ENCODE measurements at places on chromosomes 7 and 10.

DNA sequence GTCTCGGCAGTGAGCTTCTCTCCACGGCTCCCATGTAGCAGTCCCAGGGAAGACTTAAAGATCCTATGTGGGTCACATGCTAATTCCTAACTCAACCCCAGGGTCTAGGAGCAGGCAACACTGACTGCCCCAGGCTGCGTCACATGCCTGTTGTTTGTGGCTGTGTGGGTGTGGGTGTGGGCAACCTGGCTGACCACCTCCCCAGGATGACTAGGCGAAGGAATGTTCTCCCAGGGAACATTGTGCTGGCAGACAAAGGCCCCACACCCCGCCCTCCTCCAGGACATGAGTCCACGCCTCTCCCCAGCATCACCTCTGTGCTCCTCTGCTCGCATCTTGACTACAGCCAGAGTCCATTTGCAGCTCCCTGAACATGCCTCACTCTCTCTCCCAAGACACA lies 30.3 kb downstream of the SLC29A3 start:
- no peak overlapping the region for H3K4me3 ChIP-seq
- no peak for DNase-seq
- H3K4me1 ChIP-seq = no peaks in the 10 kb centered on the region
- H3K36me3 ChIP-seq = peaks cover 14% of the 10 kb centered on the region
- H3K27me3 ChIP-seq = no peaks in the 10 kb centered on the region

GRCh38 chr10:124565565-124566221 lies 104.1 kb downstream of the LHPP start:
- no peak for DNase-seq
- H3K4me3 ChIP-seq = no peak overlapping the region
- no peaks in the 10 kb centered on the region for H3K36me3 ChIP-seq
- no peaks in the 10 kb centered on the region for H3K27me3 ChIP-seq

DNA sequence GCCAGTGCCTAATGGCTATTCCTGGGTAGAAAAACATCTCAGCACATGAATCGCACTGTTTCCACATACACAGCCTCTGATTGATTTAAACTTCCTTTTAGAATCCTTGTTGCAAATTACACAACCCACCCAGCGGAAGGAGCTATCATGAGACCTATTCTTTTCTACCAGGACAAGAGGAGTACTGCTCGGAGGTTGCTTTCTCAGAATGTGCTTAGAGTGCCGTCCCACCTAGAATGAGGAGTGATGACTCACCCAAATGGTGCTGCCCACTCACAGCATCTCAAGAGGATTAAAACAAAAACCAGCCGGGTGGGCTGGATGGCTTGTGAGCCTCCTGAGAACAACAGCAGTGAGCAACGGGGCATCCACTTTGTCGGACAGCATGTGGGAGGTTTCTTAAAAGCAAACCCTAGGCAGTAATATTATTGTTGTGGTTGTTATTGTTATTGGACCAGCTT lies 128.9 kb downstream of the DGKI start:
- no peaks in the 10 kb centered on the region for H3K27me3 ChIP-seq
- DNase-seq = no peak
- no peaks in the 10 kb centered on the region for H3K4me1 ChIP-seq
- H3K36me3 ChIP-seq = no peaks in the 10 kb centered on the region

- H3K4me1 ChIP-seq = peaks cover 10% of the 10 kb centered on the region
- DNase-seq = no peak
- H3K27me3 ChIP-seq = no peaks in the 10 kb centered on the region
- no peaks in the 10 kb centered on the region for H3K36me3 ChIP-seq
- no peak overlapping the region for H3K4me3 ChIP-seq
Observed at GRCh38 chr10:103507235-103508191, 14.0 kb downstream of the NEURL1 start.

DNA sequence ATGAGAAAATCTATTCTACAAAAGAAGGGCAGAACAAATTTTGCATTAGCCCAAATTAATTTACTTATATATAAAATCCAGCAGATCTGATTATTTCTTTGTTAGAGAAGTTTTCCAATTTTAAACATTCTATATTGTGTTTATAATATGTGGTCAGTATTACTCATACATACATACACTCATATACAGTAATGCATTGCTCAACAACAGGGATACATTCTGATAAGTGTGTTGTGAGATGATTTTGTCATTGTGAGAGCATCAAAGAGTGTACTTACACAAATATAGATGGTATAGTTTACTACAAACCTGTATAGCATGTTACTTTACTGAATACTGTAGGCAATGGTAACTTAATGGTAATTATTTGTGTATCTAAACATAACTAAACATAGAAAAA lies 239.6 kb upstream of the ETV1 start:
- no peak overlapping the region for H3K27ac ChIP-seq
- H3K36me3 ChIP-seq = no peaks in the 10 kb centered on the region
- H3K4me1 ChIP-seq = no peaks in the 10 kb centered on the region
- H3K4me3 ChIP-seq = no peak overlapping the region
- H3K27me3 ChIP-seq = no peaks in the 10 kb centered on the region

DNA sequence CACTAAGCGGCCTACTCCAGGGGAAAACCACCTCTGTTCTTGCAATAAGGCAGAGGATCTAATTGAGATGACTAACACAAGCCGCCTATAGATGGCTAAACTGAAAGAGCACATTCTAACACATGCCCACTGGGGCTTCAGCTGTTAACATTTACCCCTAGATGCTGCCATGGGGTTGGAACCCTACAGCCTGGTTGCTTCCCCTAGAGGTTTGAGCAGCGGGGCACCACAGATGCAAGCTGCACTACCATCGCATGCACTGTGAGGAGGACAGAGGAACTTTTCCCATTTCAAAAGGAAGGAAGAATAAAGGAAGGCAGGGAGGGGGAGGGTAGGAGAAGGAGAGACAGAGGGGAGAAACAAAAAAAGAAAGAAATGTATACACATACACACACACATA lies 465.8 kb upstream of the PCDH15 start:
- no peak for DNase-seq
- H3K4me1 ChIP-seq = no peaks in the 10 kb centered on the region

GRCh38 chr7:131363719-131364118 lies 36.0 kb downstream of the MKLN1 start:
- no peaks in the 10 kb centered on the region for H3K27me3 ChIP-seq
- H3K4me1 ChIP-seq = peaks cover 3% of the 10 kb centered on the region
- no peaks in the 10 kb centered on the region for H3K36me3 ChIP-seq
- DNase-seq = no peak
